ENCODE measurements at places on chromosomes 1 and 21. TPM values are rescaled to one million over a fixed set of nuclear protein-coding genes. Genes with fewer than 3 reads are reported as not detected.

The LCA5L gene
- polyA plus RNA-seq = 5.3 TPM

The SEC16B gene
- polyA plus RNA-seq = 0.81 TPM

- DNase-seq = no peak
These were observed 2.7 kb downstream of the DMBX1 start for GRCh38 chr1:46492269-46492853.

- peak; percentile 42 for DNase-seq
These were observed 1.0 kb downstream of the PLPP3 start for GRCh38 chr1:56578138-56578962.

- no peak for DNase-seq
These were observed 58.5 kb downstream of the RIMS3 start for GRCh38 chr1:40606978-40607377.

The C1QTNF12 gene
- 0.98 TPM for polyA plus RNA-seq
